ENCODE measurements at places on chromosomes 5 and 9. TPM values are rescaled to one million over a fixed set of nuclear protein-coding genes. Genes with fewer than 3 reads are reported as not detected.

Gene FOXI1
- not detected for total RNA-seq

DNA sequence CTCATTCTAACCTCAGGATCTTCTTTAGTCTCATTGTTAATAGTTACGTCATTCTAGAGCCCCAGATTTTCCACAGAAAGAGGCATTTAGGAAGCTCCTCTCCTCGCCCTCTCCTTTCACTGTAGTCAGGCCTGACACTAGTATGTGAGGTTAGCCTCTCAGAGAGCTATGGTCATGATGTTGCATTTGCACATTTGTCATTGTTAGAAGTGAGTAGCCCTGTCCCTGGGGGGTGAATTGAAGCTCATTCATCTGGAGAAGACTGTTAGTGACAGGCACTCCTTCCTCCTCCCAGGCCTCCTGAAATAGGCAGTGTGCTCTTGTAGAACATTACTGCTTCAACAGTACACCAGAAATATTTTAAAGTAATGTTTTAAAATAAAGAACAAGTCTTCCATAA is 26.6 kb upstream of the LRRTM2 start:
- H3K27me3 ChIP-seq = no peaks in the 10 kb centered on the region
- H3K4me3 ChIP-seq = no peak overlapping the region
- peaks cover 78% of the 10 kb centered on the region for H3K4me1 ChIP-seq
- DNase-seq = no peak
- H3K36me3 ChIP-seq = peaks cover 22% of the 10 kb centered on the region
- H3K27ac ChIP-seq = peak overlapping the region; percentile 55

GRCh38 chr9:134247918-134248631 is 78.2 kb upstream of the RXRA start:
- no peak overlapping the region for H3K27ac ChIP-seq
- peaks cover 5% of the 10 kb centered on the region for H3K36me3 ChIP-seq
- no peaks in the 10 kb centered on the region for H3K4me1 ChIP-seq

DNA sequence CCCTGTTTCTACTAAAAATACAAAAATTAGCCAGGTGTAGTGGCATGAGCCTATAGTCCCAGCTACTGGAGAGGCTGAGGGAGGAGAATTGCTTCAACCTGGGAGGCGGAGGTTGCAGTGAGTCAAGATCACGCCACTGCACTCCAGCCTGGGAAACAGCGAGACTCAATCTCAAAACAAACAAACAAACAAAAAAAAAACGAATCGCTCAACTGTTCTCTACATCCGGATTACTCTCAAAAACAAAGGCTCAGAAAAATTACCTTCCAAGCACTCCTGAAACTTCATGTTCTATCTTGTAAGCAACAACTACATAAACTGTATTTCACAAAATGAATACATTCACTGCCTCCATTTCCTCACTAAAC is 14.0 kb downstream of the UBAP2 start:
- H3K4me3 ChIP-seq = no peak overlapping the region
- no peak for DNase-seq
- H3K27ac ChIP-seq = peak overlapping the region; percentile 92
- peaks cover 6% of the 10 kb centered on the region for H3K36me3 ChIP-seq

Gene LRRC26
- not detected for total RNA-seq

GRCh38 chr5:176671890-176672747 is 24.8 kb downstream of the TSPAN17 start:
- H3K4me3 ChIP-seq = no peak overlapping the region
- H3K36me3 ChIP-seq = no peaks in the 10 kb centered on the region
- peaks cover 11% of the 10 kb centered on the region for H3K4me1 ChIP-seq

GRCh38 chr5:81349161-81349560 is 44.8 kb downstream of the ACOT12 start:
- no peak overlapping the region for H3K27ac ChIP-seq
- DNase-seq = no peak
- H3K27me3 ChIP-seq = peaks cover 2% of the 10 kb centered on the region
- no peaks in the 10 kb centered on the region for H3K36me3 ChIP-seq

DNA sequence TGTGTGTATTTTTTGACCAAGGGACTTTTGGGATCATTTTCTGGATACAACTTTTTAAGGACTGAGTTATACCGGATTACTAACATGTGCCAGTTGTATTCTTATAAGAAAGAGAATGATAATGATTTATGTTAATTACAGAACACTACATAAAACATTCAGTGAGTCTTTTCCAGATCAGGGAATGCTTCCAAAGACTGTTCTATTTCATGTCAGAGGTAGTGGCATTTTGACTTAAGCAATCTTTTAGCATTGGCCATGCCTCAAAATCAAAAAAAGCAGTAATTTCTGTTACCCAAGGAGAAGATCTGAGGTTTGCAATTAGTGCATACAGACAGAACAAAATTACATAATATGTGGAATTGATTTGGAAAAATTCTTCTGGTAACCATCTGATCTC is 413.0 kb upstream of the CDH9 start:
- H3K4me3 ChIP-seq = no peak overlapping the region
- no peak for DNase-seq
- no peak overlapping the region for H3K27ac ChIP-seq
- H3K27me3 ChIP-seq = peaks cover 2% of the 10 kb centered on the region
- H3K36me3 ChIP-seq = no peaks in the 10 kb centered on the region

Gene BSPRY
- not detected for total RNA-seq

DNA sequence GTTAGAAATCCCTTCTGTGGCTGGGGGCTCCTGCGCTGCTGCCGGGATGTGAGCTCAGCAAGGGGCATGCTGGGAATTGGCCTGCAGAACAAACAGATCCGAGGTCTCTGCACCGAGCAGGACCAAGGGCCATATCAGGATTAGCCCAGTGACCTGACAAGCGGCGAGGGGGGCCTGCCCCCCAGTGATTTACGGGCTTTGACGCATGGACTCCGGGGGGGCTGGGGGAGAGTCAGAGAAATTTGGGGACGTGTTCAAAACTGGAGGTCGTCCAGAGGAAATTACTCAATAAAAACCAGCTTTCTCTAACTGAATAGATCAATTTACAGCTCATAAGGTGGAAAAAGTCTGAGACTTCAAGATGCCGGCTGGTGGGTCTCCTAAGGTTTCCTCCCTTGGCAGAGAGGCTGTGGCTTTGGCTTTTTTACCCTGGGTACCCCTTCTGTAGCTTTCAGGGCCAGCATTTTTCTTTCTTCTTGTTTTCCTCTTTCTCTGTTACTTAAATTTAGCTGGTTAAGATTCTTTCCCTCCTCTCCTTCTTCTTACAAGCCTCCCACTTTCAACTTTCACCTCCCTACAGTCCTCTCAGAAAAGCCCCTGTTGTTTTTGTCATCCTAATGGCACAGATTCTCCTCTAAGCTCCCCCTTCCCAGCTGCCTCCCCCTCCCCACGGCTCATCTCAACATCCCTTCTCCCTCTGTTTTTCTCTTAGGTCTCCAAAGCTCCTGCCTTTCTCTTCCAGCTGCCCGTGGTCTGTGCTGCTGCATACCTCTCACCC is 551.0 kb downstream of the CCDC171 start:
- no peaks in the 10 kb centered on the region for H3K27me3 ChIP-seq
- no peak for DNase-seq
- no peaks in the 10 kb centered on the region for H3K36me3 ChIP-seq
- H3K27ac ChIP-seq = peak overlapping the region; percentile 32
- no peak overlapping the region for H3K4me3 ChIP-seq
- peaks cover 53% of the 10 kb centered on the region for H3K4me1 ChIP-seq

Measured in chondrocyte (in vitro differentiated cells).